ENCODE measurements at places on chromosomes 16 and 17.

GRCh38 chr17:46977348-46977747 is 1.7 kb downstream of the RPRML start:
- no peak for DNase-seq

DNA sequence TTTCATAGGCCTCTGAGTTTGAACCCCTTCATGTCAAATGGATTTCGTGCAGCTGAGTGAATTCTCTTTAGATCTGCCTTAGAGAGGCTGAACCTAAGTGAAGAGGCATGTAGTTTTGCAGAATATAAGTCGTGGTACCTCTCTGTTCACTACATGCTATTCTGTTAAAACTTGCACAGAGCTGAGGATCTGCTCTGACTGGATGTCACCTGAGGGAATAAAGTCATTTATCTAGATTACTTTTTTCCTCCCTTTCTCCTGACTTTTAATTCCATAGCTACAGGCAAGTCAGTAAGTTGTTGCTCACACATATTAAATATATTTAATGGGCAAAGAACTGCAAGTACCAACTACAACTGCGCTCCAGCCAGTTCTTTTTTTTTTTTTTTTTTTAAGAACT is 64.7 kb downstream of the WNT3 start:
- no peak for DNase-seq

GRCh38 chr17:50407921-50408320 is 10.6 kb upstream of the LRRC59 start:
- no peak for DNase-seq

DNA sequence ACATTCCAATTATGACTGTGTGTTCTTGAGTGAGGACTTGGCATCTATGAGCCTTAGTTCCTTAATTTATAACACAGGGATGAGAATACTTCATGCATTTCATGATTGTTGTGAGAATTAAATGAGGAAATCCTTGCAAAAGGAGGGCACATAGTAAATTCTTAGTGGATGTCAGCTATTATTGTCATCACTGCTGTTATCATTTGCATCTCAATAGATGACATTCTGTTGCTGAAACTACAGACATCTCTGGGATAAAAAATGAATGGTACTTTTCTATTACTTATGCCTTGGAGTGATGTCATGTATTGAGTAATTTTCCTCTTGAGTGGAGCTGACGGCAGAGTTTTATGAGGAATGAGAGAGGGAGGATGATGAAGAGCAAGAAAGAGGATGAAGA is 184.4 kb upstream of the CDH11 start:
- no peak for DNase-seq

DNA sequence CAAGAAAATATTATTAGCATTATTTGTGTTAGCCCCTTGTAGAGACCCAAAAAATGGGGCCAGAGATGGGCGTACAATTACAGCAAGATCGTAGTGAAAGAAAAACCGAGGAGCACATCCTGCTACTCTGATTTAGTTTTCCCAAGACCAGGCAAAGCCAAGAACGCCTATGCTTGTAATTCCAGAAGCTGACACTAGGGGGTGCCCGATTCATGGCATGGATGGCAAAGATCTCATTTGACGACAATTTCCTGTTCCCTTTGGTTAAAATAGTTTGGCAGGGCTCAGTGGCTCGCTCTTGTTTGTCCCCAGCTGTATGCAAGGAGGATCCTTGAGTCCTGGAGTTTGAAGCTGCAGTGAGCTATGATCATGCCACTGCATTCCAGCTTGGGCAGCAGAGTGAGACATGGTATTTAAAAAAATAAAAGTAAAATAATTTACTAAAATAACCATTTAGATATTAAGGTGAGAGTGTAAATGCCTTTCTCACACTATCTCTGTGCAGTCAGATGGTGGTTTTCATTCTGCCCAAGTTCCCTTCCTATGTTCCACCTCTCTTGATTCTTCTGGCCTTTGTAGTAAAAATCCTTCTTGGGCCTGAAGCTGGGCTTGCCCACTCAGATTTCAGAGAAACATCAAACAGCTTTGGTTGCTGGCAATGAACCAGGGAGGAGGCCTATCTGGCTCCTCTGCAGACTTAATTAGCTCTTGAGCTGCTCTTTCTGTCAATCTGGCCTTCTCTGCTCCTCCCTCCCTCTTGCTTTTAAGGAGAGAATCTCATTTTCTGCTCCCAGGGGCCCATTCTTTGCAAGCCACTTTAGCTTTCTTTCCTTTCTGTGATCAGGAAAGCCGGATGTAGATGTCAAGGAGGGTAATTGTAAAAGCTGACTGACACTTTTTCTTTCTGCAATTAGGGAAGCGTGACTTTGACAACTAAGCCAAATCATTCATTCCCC is 31.2 kb downstream of the TMEM238L start:
- no peak for DNase-seq

- no peak for DNase-seq
Measured at GRCh38 chr16:5557966-5558365, 460.4 kb upstream of the EEF2KMT start.

- no peak for DNase-seq
Measured at GRCh38 chr16:73025151-73025855, 22.6 kb downstream of the ZFHX3 start.

GRCh38 chr16:75555213-75555706 is 792 bp downstream of the TMEM231 start:
- no peak for DNase-seq

- DNase-seq: no peak
Measured at GRCh38 chr16:30731411-30731810, 16.8 kb upstream of the PHKG2 start.

DNA sequence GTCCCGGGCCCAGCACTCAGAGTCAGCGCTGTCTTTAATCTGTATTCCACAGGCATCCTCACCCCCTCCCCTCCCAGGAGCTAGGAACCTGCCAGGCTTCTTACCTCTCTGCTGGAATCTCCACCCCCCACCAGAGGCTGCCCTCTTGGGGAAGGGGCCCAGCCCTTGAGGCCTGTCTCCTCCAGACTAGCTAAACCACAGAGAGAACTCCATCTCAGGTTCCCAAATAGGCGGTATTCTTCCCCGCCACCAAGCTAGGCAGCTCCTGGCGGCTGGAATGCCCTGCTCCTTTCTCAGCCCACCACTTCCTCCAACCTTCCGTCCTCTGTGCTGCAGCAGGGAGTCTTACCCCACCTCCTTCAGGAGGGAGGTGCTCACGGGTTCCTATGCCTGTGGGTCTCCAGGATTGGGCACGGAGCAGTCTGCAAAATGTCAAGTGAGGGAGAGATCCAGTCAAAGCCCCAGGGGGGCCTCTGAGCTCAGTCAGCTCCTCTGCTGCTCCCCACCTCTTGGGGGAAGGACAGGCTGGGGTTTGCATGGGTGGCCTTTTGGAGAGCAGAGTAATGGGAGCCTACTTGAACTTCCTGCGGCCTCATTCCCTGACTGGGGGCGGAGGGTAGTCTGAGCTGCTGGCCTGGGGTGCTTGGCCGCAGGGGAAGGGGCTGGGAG is 55.7 kb downstream of the SREBF1 start:
- DNase-seq: no peak

DNA sequence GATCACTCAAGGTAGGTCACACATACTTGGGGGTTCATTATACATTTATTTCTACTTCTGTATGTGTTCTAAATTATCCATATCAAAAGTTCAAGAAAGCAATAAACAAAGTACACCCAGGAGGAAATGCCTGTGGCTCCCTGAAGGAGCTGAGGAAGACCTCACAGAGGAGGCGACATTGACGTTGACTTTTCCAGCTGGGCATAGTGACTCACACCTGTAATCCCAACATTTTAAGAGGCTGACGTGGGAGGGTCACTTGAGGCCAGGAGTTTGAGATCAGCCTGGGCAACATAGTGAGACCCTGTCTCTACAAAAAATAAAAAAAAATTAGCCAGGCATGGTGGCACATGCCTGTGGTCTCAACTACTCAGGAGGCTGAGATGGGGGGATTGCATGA is 16.3 kb downstream of the ITGAD start:
- no peak for DNase-seq

DNA sequence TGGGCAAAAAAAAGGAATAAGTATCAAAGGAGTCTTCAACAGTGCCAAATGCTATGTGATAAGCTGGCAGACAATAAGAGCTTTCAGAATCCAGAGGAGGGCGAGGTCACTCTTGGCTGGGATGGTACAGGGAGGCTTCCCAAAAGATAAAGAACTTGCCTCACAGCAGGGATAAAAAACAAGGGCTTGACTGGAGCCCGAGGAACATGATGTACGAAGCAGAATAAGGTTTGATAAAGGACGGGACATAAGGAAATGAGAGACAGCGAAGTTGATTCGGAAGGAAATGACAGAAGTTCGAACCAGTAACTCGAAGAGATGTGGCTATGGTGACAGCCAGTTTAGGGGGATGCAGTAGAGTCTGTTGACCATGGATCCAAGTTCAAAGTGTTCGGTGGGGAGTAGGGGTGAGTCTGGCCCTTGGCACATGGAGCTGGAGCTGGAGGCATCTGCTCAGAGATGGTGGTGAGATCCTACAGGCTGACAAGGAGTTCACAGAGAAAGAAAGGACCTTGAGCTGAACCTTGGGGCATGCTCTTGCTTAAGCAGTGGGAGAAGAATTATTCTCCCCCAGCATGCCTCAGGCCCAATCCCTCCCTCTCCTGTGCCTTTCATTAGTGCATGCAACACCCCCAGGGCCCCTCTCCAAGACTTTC is 137.6 kb upstream of the RCVRN start:
- no peak for DNase-seq

DNA sequence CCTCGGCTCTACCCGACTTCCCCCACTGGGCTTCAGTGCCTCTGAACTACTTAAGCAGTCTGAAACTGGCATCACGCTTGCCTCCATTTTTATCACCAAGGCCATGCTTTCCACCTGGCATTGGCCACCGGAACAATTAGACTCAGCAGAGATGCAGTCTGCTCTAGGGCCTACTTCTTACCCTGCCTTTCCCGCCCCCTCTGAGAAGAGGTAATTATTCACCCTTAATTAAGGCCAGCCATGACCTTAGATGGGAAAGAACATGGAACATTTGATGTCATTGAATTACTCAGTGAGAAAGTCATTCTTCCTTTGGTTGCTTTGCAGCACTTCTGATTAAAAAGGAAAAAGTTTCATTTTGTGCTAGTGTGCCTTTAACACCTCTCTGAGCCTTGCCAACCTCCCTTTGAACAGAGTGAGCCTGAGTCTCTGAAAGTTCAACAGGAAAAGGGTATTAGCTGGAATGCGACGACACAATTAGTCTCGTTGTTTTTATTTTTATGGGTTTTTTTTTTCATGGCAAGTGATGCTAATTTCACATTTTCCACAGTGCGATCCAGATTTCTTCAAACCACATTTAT is 60.9 kb upstream of the TNRC6A start:
- peak; percentile 37 for DNase-seq

- no peak for DNase-seq
Measured at GRCh38 chr17:4625181-4625617, 16.3 kb downstream of the ALOX15 start.

DNA sequence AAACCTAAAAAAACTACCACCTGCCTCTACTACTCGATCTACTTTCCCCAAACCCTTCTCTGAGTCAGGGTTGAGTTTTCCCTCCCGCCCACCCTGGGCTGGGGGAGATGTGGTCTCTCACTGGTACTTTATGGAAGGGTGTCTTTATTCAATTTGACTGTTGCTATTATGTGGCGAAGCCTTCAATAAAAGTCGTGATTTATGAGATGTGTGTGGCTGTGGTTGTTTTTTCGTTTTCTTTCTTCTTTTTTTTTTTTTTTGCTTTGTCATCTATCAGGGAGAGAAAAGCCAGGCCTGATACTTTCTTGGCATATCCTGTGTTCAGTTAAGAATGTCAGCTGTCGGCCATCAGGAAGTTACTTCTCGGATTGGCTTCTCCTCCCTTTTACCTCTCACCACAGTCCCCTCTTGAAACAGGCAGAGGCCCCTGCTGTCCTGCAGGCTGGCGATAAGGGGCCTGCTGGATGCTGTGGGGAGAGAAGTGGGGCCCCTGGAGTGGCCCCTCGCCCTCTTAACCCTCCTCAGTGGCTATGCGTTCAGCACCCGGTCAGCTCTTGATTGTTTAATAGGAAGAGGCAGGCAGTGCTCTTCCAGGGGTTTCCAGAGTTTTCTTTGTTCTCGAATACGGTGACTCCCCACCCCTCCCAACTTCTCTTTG is 123.0 kb downstream of the MSI2 start:
- DNase-seq: no peak

- peak; percentile 42 for DNase-seq
Measured at GRCh38 chr17:43338886-43339516, 59.8 kb upstream of the ARL4D start.

DNA sequence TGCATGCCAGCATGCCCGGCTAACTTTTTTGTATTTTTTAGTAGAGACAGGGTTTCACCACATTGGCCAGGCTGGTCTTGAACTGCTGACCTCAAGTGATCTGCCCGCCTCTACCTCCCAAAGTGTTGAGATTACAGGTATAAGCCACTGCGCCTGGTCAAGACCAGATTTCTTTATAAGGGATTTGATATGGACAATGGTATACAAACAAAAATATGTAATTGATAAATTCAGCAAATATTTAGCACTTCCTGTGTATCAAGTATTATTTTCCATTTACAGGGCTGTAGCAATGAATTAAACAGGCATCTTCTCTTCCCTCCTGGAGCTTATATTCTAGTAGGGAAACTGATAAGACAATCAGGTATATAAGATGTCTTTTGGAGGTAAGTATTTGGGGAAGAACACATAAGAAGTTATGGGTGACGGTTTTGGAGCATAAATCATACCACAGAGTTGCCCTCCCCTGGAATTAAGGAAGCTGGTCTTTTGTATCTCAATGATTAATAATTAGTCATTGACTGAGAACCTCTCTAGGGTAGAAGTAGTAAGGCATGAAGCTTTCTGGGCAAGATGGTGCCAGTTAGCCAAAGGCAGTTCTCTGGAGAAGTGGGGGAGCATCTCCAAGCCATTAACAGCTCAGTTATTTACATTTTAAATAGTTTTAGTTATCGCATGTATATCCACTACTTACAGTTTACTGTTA is 35.8 kb downstream of the TANC2 start:
- no peak for DNase-seq

DNA sequence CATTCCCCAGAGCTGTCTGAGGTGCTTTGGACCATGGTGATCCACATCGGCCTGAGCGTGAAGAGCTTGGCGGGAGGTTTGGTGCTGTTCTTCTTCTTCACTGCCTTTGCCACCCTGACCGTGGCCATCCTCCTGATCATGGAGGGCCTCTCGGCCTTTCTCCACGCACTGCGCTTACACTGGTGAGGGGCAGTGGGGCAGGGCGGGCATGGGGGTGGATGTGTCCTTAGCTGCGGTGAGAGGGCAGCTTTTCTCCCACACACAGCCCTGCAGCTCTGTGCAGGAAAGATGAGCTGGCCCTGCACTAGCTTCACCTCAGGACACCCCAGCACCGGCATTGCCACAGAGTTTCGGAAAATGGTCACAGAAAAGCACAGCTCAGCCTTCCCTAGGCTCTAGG is 21.8 kb upstream of the NAGLU start:
- DNase-seq: no peak

- DNase-seq: no peak
Measured at GRCh38 chr17:17801800-17802481, 34.8 kb downstream of the SREBF1 start.
